ENCODE measurements at places on chromosomes 2 and 18. TPM values are rescaled to one million over a fixed set of nuclear protein-coding genes. Genes with fewer than 3 reads are reported as not detected.

- no peak for ATAC-seq
Measured at GRCh38 chr2:89763254-89763580, 1071.7 kb downstream of the RPIA start.

DNA sequence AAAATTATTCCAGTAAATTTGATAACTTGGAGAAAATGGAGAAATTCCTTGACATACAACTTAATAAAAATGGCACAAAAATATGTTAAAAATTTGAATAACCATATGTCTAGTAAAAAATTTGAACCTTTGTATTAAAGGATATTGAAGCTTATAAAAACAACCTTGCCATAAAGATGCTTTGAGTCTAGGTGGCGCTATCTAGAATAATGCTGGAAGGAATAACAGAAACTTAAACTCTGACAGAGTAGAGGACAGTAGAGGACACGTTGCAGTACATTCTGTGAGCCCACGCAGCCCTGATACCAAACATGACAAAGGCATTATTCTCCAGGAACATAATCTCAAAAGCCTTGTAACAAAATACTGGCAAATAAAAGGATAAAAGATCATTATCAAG, 44.7 kb upstream of the ALKAL2 start:
- no peak for ATAC-seq

GRCh38 chr2:128196026-128196425, 105.0 kb downstream of the UGGT1 start:
- ATAC-seq, result no peak

DNA sequence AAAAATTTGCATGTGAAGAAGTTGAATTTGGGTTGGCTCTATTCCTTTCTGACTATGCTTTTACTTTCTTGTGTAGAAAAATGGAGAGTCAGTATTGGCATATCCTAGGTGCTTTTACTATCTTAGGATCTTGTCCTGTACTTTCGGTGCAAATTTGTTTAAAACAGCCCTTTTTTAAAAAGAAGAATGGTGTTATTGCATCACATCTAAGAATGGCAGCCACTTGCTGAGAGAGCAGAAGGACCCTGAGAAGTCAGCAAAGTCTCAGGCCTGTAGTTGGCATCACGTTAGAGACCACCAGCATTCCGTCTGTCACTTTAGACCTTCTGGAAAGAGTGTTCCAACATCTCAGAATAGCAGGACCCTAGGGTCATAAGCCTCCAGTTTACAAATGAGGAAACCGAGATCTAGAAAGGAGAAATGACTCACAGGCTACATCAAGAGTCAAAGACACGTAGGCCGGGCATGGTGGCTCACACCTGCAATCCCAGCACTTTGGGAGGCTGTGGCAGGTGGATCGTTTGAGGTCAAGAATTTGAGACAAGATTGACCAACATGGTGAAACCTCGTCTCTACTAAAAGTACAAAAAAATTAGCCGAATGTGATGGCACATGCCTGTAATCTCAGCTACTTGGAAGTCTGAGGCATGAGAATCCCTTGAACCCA, 42.5 kb downstream of the SPATS2L start:
- ATAC-seq, result peak; percentile 32

- ATAC-seq, result no peak
Measured at GRCh38 chr2:2942906-2943305, 434.7 kb downstream of the EIPR1 start.

GRCh38 chr2:172865422-172865821, 129.8 kb downstream of the RAPGEF4 start:
- ATAC-seq, result no peak

- ATAC-seq, result no peak
Measured at GRCh38 chr18:66993492-66993891, 389.6 kb upstream of the CDH19 start.

GRCh38 chr2:182907081-182907830, 40.8 kb upstream of the FRZB start:
- no peak for ATAC-seq

DNA sequence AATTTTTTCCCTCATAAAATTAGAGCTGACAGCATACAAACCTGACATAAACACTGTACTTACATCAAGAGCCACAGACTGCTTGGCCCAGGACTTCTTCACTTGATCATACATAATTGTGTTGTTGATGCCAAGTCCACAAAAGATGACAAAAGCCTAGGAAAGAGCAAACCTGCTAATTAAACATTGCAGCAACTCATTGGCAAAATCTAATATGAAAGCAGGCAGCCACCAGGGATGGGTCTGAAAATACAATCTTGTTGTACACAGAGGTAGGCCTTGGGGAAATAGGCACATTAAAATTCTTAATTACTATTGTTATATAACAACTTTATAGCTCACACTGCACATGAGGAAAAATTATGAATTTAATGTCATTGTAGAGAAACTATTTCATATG, 255.8 kb downstream of the PDE11A start:
- ATAC-seq, result no peak

GRCh38 chr18:8801263-8801901, 96.0 kb downstream of the MTCL1 start:
- no peak for ATAC-seq

FHL2 gene
- total RNA-seq, result 2.3 TPM

OR6B2 gene
- total RNA-seq, result not detected

RAD51AP2 gene
- total RNA-seq, result not detected

IL1F10 gene
- total RNA-seq, result not detected

NAPG gene
- total RNA-seq, result 38.0 TPM

LYPD6 gene
- not detected for total RNA-seq

Data from activated T-helper 17 cell treated with anti-CD3 and anti-CD28 coated beads, Interleukin-2, amount 50 U/mL, for 72 hours (primary cell).